ENCODE measurements at places on chromosomes 12 and 14.

GRCh38 chr12:45575417-45575816 lies 154.1 kb upstream of the ARID2 start:
- no peak for DNase-seq

GRCh38 chr12:89448951-89449371 lies 75.6 kb downstream of the GALNT4 start:
- no peak for DNase-seq

DNA sequence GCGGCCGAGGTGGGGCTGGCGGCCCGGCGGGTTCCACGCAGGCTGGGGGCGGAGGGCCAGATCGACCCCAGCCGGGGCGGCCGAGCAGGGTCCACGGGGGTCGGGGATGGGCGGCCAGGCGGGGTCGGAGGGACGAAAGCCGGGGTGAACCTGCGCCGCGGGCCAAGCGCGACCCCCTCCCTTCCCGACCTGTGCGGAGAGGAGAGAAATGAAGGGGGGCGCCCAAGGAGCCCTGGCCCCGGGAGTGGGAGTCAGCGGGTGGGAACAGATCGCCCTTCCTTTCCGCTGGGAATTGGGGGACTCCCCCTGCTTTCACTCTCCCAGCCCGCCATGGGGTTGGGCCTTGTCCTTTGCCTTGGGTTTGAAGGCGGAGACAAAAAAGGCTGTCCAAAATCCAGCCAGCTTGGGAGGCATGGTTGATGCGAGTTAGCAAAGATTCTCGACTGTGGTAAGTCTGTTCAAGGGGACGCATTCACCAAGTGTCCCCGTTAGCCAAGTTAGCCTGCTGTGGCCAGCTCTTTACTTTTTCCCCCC lies 559 bp upstream of the CKAP4 start:
- no peak for DNase-seq

DNA sequence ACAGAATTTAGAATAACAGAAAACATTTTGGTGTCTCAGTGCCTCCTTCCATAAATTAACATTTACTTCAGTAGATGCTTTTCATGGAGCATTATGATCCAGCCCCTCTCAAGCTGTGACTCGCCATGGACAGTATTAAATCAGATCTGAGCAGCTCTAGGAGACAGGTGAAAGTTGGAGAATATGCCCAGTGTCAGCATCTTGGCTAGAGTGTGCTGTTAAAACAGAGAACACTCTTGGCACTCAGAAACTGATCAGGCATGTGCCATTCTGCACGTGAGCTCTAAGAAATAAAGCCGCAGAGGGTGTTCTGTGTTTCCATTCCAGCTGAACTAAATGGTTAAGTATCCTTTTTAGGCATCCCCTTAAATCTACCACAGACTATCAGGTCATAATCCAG lies 68.0 kb downstream of the DIP2B start:
- DNase-seq = no peak

DNA sequence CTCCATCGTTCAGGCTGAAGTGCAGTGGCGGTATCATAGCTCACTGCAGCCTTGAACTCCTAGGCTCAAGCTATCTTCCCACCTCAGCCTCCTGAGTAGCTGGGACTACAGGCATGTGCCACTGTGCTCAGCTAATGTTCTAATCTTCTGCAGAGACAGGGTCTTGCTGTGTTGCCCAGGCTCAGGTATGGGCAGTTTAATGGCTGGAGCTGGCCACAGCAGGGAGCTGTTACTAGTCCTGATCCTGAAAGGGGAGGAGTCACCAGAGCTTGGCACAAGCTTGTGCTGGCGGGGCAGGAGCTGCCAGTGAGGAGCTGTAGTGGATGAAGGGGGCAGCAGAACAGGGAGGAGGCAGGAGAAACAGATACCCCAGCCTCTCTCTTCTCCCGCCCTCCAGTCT lies 10.6 kb downstream of the TMEM120B start:
- no peak for DNase-seq

DNA sequence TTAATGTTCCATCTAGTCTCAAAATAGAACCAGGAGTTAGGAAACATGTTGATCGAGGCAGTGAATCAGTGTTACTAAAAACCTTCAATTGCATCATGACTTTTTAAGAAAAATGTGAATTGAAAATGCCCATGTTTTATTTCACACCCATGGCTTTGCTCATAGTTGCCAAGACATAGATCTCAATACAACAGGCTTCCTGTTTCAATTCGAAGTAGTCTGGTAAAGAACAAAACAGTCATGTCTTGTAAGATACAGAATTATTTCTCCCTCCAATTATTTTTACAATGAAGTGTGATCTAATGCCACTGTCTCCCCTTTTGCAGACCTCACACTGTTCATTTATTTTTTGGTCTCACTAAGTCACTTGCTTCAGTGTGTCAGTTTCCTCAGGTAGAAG lies 44.6 kb upstream of the FAR2 start:
- no peak for DNase-seq

- no peak for DNase-seq
Measured at GRCh38 chr12:123024819-123025391, 44.4 kb downstream of the ARL6IP4 start.

DNA sequence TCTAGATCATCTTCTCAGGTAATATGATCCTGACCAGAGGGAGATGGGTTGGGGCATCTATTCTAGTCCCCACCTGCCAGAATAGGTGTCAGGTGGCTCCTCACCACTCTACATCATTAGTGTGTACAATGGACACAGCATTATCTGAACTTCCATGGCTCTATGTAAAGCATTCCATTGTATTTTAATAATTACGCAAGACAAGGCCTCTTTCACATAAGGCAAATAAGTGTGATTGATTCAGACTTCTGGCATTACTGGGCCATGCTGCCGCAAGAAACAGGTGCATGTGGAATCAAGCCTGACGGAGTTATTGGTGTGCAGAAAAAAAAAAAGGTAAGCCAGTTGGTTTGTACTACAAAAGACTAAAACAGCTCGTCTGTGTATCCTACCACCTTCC lies 3.1 kb upstream of the DDHD1 start:
- DNase-seq = no peak

GRCh38 chr12:101671157-101671791 lies 26.2 kb upstream of the CHPT1 start:
- DNase-seq = no peak

GRCh38 chr12:65826353-65827171 lies 2.3 kb downstream of the HMGA2 start:
- no peak for DNase-seq

DNA sequence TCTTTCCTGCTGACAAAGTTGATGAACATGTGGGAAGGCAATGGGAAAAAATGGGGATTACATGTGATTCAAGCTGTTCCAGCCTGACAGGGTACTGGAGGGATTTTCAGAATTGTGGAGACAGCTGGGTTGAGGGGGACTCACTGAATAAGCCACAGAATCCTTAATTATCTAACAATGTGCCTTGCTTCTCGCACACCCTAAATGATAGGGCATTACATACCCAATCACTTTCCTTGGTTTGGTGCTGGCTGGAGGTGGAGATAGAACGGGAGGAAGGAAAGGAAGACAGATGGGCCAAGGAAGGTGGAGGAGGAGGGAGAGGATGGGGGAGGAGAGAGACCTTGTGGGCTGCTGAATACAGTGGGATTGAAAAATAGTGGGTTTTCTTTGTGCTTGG lies 20.7 kb downstream of the PELI2 start:
- DNase-seq = no peak

DNA sequence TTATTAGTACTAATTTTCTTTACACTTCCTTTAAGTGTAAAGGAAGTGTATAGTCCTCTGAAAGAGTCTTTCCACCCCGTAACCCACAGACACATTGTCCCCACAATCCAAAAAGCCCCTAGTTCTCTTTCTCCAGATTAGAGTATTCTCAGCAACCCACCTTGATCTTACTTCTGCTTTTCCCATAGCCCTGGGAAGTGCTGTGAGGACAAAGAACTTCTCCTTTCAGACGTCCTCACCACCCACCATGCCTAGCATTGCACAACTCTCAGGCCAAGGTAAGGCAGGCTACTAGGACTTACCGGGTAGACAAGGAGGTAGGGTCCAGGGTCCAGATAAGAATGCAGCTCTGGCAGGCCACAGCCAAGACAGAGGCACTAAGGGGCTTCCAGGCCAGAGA lies 7.4 kb downstream of the AAAS start:
- DNase-seq = no peak

GRCh38 chr12:33047666-33048065 lies 151.1 kb upstream of the PKP2 start:
- no peak for DNase-seq

GRCh38 chr12:45655186-45655585 lies 74.3 kb upstream of the ARID2 start:
- peak; percentile 20 for DNase-seq

GRCh38 chr12:124401704-124402221 lies 106.9 kb downstream of the RFLNA start:
- DNase-seq = no peak

DNA sequence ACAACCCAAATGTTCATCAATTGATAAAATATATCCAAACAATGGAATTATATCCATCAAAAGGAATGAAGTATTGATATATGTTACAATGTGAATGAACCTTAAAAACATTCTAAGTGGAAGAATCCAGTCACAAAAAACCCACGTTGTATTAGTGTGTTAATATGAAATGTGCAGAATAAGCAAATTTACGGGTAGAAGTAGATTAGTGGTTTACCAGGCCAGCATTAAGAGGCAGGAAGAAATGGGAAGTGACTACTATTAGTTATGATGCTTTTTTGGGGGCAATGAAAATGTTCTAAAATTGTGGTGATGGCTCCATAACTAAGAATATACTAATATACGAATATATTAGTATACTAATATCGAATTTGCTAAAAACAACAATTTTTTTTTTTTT lies 1.5 kb downstream of the COX16 start:
- DNase-seq = no peak

DNA sequence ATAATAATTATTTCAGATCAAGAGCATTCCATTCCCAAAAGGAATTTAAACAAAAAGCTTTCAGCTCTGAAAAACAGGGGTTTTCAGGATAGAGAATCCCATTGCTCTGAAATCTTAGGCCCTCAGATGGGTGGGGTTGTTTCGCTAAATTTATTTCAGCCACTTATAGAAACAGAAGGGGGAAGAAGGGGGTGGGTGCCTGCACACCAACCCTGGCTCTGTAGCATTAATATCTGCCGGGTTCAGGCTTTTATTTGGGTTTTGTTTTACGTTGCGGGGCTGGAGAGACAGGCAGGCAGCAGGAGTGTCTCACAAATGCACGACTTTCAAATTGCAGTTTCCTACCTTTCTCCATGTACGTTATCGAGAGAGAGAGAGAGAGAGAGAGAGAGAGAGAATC lies 12.5 kb upstream of the ZFP36L1 start:
- no peak for DNase-seq

DNA sequence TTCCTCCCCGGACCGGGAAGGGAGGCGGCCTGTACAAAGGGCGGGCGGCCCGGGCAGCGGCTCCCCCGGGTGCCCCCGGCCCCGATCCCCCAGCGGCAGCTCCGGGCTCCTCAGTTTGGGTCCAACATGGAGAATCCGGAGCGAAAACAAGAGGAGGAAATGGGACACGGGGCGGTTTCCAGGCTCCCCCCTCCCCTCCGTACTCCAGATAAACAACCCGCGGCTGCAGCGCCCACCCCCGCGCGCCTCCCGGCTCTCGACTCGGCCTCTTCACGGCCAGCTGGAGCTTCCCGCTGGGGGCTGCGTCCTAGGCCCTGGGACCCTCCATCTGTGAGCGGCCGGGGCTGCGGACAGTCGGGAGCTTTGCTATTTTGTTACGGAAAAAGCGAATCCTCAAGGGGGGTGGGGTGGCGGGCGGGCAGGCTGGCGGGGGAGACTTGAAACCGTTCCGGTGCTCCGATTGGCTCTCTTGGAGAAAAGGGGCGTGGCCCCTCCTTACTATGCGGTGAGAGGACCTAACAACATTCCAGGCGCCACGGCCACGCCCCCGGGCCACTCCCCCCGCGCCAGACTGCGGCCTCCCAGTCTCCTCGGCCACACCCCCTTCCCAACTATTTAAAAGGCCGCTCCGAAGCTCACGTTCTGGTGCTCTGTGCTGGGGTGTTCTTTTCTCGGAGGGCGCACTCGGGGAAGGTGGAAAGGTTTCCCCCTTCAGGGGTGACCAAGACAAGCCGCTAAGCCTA lies at the start of gene CTDSP2:
TSS of gene CTDSP2 (minus strand) at position 153 of the 743 bp plus-strand sequence. CDS start 294 bp downstream, outside the sequence.
- DNase-seq = peak; percentile 72

GRCh38 chr12:93704122-93704521 lies 26.9 kb downstream of the CRADD start:
- no peak for DNase-seq

- no peak for DNase-seq
Measured at GRCh38 chr12:530821-531220, 71.1 kb downstream of the B4GALNT3 start.

GRCh38 chr12:106317406-106318082 lies 15.0 kb downstream of the TCP11L2 start:
- no peak for DNase-seq

- peak; percentile 60 for DNase-seq
Measured at GRCh38 chr14:23093991-23094665, 808 bp downstream of the ACIN1 start.

DNA sequence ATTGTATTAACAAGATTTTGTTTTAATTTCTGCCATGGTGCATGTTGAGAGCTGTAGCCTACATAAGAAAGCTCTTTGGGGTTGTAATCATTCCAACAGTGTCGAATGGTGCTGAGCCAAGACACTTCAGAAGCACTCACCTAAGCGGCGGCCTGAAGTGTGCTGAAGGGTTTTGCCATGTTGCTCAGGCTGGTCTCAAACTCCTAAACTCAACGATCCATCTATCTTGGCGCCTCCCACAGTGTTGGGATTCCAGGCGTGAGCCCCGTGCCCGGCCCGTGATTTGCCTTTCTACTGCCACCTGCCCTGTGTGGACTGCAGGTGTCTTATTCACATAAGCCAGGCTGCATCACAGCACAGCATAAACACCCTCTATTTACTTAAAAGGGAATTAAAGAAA lies 48.9 kb downstream of the AMN start:
- no peak for DNase-seq

DNA sequence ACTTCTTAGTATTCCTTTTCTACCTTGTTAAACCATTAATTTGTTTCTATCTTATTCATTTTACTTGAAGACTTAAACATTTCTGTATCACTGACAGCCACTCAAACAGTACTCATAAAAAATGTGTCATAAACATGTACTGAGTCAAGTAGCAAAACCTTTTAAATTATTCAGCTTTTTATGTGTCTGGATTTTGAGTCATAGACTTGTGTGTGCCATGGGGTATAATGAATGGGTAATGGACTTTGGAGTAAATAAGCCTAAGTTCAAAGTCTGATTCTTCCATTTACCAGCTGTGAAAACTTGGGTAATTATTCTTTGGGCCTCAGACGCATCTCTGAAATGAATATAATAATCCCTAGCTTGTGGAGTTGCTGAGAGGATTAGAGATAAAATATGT lies 199.0 kb downstream of the RAD51B start:
- no peak for DNase-seq

- DNase-seq = no peak
Measured at GRCh38 chr12:95718006-95718431, 72.5 kb downstream of the NTN4 start.
